D721Med (cell line): ENCODE measurements at places on chromosomes 2 and 18.

DNA sequence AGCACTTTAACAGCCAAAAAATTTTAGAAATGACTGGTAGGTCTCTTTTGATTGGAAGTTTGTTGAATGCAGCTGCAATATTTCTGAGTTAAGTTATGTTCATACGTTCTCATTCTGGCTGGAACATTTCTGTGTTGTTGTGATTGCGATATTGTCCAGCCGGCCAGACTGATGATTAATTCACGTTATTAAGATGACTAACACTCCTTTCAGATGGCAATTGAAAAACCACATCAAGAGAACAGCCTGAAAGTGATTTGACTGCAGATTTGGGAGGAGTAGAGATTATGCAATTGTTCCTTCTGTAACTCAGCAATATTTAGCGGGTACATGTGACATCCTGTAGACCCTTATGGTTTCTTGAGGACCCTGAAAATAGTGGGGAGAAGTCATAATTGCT, 133.7 kb downstream of the FBXO15 start:
- no peak for DNase-seq

GRCh38 chr2:100185516-100185915, 43.1 kb upstream of the AFF3 start:
- DNase-seq: no peak

- DNase-seq: no peak
Measured at GRCh38 chr2:219277703-219278654, 1.2 kb upstream of the DNAJB2 start.

DNA sequence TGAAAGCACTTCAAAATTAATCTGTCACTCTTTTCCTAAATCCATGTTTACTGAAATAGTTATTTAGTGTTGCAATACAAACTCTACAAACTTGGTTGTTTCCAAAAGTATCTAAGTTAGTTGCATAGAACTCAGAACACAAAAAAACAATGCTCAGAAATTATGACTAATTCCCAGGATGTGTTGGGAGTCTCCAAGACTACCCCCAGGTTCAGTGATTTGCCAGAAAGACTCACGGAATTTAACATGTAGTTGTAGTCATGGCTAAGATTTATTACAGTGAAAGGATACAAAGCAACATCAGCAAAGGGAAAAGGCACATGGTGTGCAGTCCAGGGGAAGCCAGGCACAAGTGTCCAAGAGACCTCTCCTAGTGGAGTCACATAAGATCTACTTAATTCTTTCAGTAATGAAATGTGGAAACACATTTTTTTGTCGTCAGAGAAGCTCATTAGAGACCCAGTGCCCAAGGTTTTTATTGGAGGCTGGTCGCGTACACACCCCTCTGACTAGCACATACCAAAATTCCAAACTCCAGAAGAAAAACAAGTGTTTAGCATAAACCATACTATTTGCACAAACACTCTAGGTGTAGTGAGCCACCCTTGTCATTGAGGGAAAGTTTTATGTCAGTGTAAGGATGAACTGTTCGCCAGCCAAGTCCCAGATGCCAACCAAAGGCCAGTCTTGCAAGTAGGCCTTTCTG, 43.3 kb upstream of the CYP20A1 start:
- no peak for DNase-seq

DNA sequence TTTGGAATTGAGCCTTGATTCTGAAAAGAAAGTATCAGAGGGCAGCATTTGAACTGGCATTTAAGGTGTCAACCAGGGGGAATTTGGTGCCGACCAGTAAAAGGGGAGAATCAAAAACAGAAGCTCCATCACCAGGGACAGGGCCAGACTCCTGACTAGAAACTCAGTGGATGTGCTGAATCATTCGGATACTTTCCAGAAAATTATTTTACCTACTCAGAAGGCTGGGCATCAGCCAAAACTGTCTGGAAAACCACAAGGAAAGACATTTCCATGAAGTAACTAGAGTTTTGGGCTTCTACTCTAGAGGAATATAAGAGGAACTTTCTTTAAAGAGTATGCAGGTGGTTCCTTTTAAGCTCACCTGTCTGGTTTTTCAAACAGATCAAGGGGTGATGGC, 756.6 kb downstream of the RNF144A start:
- DNase-seq: no peak

GRCh38 chr2:237455764-237456163, 31.3 kb upstream of the MLPH start:
- no peak for DNase-seq

GRCh38 chr2:7803515-7803914, 878.3 kb upstream of the ID2 start:
- DNase-seq: no peak

- no peak for DNase-seq
Measured at GRCh38 chr2:239946864-239947728, 78.0 kb downstream of the NDUFA10 start.

DNA sequence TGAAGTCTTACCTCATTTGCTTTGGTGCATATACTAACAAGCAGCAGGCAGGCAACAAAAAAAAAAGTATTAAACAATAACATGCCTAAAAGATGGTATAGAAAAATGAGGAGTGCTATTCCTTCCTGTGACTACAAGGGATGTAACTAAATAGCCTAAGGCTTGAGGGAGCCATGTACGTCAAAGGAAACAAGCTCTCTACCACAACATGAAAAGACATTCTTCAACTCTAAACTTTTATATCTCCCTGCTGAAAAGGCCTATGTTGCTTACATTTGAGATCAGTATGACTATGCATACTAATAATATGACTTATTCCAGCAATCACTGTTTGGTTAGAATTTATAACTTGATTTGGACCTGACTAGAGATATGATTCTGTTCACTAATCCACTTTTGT, 347.9 kb downstream of the ADCYAP1 start:
- no peak for DNase-seq

GRCh38 chr2:215883799-215884198, 129.6 kb downstream of the MREG start:
- DNase-seq: no peak

GRCh38 chr2:42976351-42976750, 184.0 kb upstream of the HAAO start:
- no peak for DNase-seq

DNA sequence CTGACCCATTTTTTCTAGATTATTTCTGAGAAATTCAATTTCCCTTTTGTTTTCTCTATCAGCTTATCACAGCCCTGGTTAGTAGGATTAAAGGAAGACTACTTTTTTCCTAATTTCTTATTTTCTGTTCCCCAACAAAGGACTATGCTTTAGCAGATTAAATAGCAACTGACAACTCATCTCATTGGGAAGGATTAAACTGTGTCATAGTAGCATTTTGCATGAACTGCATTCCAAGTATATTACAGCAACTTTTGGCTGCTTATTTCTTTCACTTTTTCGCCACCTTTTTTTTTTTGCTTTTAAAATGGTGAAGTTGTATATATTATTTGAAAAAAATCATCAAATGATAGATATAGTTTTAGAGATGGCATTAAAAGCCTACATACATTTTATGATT, 570.3 kb downstream of the FBXO15 start:
- no peak for DNase-seq

DNA sequence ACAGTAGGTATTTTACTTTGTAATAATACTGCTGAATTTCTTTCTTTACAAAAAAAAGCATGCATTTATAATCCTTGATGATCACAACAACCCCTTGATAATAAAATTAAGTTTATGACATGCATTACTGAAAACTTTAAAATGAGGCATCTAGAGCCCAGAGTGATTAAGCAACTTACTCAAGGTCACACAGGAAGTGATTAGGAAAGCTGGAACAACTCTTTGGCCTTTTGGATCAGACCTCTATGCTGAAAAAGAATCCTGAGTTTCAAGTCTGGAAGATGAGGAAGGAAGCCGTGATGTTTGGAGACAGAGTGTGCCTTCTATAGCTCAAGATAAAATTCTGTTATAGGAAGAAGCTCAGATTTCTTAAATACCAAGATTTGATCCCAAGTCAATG, 105.0 kb upstream of the ATP8B1 start:
- no peak for DNase-seq

GRCh38 chr18:8657873-8658470, 47.4 kb upstream of the MTCL1 start:
- DNase-seq: no peak

- DNase-seq: no peak
Measured at GRCh38 chr2:72330652-72331051, 183.0 kb upstream of the CYP26B1 start.

DNA sequence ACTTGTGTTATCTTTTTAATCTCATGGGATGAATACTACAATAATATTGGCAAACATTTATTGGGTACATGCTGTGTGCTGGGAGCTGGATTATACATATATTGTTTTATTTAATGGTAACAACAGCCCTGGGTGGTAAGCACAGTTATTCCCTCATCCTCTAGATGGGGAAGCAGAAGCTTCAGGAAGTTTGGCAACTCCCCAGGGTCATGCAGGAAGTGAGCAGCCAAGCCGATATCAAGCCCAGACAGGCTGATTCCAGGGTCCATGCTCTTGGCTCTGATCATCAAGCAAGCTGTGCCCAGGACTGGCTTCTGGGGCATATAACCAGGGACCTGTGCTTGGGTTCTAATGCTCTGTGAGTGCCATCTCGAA, 155.8 kb downstream of the ZNF516 start:
- DNase-seq: no peak

DNA sequence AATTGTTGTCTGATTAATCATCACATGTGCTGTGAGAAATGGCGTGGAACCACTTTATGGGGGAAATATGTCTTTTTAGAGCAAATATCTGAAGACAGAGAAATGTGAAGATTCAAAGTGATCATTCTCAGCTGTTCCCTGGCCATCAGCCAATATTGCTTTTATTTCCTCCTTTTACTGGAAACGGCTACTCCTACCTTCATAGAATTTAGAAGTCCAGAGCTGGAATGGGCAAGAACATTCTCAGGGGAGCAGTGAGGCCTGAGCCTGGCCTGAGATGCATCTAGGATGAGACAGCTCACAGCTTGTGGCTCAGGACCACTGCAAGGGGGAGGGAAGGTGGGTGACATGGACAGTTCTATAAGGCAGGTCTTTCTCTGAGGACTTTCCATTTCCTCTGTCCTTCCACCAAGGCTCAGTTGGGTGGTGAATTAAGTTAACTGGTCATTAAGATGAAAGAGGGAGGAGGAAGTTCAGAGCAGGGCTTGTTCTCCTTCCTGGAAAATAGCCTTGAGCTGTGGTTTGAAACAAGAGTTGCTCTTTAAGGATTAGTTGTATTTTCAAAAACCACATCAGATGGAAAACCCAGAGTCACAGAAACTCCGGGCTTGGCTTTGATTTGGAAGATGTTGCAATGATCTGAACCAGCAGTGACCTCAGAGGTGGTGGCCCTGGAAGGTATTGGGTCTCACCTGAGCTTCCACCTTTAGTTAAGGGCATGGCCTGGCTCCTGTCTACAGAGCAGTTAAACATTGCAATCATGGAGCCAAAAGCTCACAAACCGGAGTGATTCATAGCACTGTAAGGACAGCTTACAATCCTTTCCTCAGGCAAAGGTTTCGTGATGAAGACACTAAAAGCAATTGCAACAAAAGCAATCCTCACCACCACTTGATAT, 144.3 kb downstream of the VAPA start:
- no peak for DNase-seq

GRCh38 chr2:9844576-9844975, 1.3 kb downstream of the TAF1B start:
- DNase-seq: no peak

- no peak for DNase-seq
Measured at GRCh38 chr2:178498137-178498536, 17.9 kb downstream of the PLEKHA3 start.

DNA sequence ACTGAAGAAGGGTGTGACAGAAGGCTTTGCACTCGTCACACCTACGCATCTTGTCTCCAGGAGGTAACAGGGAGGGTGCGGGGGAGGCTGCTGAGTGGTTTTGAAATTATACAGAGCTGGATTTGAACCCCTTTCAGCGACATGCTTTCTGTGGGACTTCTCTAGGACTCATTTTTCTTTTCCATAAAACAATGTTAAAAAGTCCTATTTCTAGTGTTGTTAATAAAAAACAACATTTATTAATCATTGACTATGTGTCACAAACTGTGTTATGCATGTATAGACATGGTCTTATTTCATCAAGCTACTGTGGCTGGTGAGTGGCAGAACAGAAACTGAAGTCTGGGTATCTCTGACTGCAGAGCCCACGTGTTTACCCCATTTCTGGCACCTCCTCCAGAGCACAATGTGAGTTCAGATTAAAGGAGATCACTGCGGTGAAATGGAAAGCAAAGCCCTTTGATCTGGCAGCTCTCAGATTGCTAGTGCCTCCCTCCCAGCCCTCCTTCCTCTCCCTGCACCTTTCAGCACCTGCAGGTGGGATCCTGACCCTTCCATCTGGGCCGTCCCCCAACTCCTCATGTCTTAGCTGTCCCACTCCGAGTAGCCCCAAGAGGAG, 315.5 kb upstream of the MYT1L start:
- no peak for DNase-seq

DNA sequence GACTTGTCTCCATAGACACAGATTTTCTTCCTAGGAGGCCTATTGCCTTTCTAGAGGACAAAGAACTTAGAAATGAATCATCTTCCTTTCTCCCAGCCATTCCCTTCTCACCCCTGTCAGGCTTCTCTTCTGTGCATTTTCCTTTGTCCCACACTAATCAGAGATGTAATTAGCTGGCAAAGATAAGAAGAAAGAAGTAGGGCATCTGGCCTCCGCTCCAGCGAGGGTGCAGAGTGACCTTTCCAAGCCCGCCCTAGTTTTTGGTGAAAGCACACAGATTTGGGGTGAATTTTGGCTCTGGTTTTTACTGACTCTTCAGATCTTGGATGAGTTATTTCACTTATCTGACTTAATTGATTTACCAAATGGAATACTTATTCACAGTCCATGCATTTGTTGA, 626.5 kb downstream of the ZEB2 start:
- DNase-seq: no peak

DNA sequence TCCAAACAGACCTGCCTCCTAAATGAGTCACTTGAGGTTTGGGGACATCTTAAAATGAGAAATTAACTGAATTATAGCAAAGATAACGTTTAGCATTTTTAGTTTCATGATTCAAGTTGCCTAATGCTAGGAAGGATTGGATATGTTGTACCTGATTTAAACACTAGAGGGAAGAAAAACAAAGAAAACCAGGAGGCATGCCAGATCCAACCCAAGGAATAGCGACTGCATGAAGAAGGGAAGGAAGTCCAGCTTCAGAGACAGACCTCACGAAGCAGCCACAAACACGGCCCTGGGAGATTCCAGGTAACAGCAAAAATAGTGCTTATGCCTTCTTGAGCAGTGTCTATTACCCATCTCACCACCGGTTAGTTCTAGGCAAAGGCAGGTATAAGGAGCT, 499.9 kb upstream of the SPHKAP start:
- DNase-seq: no peak
